ENCODE measurements at places on chromosomes 1 and 21.

- no peak for DNase-seq
These were observed 148.7 kb upstream of the SPAG17 start for GRCh38 chr1:118333601-118334210.

DNA sequence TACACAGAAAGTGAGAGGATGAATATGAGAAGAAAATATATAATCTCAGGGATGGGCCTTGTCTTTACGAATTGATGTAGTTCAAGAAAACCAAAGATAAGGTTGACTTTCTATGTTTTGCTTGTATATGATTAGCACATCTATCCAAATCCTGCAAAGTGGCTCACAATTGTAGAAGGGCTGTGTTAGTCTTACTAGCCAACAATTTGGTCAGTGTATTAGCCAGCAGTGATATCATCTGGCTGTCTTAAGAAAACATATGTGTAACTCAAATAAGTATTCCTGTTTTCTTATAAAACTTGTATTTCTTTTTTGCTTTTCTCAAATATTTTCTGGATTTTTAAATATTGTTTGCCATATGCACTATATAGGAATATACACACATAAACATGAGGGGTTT is 5.5 kb downstream of the SDCCAG8 start:
- DNase-seq, result no peak

GRCh38 chr1:151461694-151462093 is 2.4 kb upstream of the POGZ start:
- no peak for DNase-seq

DNA sequence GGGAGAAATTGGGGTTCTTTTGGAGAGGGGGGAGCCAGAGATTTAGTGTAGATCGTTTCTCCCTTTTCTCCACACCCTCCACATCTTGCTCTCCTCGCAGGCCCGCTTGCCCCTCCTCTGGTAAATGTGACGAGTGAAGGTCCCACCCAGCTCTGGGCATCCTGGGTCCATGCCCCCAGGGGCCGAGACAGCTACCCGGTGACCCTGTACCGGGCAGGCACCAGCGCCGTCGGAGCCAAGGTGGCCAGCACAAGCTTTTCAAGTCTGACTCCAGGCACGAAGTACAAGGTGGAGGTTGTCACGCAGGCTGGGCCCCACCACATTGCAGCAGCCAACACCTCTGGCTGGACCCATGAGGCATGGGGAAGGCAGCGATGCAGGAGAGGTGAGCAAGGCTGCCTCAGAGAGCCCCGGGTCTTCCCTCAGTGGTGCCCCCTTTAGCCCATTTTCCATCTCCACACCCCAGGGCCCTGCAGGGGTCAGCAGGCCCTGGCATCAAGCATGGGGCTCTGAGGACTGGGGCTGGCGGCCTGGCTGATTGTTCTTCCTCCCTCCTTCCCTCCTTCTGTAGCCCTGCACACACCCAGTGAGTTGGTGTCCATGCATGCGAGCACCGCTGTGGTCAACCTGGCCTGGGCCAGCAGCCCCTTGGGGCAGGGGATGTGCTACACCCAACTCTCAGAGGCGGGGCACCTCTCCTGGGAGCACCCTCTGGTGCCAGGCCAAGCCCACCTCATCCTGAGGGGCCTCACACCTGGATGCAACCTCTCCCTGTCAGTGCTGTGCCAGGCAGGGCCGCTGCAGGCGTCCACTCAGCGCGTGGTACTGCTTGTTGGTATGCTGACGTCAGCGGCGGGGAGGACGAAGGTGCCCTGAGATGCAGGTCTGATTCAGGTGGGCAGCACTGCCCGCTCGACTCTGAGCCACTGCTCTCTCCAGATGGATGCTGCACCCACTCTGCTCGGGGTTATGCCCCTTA is 16.4 kb upstream of the LGR6 start:
- DNase-seq, result no peak

DNA sequence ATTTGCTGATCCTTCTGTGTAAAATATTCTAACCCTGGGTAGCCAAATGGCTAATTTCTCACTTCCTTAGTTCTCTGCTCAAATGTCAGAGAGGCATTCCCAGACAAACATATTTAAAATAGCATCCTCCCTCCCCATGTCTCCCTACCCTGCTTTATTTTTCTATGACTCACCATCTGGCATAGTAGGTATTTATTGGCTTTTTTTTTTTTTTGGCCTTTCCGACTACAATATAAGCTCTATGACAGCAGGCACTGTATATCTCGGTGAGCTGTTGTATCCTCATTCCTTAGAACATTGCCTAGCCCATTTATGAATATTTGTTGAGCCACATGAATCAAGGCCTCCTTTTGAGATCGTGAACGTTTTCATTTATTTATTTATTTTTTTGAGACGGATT is 1.5 kb upstream of the NEK7 start:
- no peak for DNase-seq

GRCh38 chr21:15255261-15255660 is 190.5 kb upstream of the NRIP1 start:
- DNase-seq, result no peak

- DNase-seq, result no peak
These were observed 68.7 kb downstream of the KCNN3 start for GRCh38 chr1:154801234-154802011.

- DNase-seq, result no peak
These were observed 24.8 kb downstream of the RNF19B start for GRCh38 chr1:32939655-32940371.

DNA sequence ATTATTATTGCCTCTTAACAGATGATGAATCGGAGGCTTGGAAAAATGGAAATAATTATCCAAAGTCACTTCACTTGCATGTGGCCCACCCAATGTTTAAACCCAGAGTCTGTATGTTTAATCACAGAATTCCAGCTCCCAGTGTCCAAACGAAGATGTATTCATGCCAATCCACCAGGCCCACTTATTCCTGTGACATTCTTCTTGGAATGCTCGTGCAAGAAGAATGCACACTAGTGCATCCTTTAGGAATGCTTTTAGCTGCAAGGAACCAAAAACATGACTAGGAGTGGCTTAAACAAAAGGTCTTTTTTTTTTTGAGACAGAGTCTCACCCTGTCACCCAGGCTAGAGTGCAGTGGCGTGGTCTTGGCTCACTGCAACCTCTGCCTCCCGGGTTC is 8.9 kb upstream of the OPRD1 start:
- no peak for DNase-seq

GRCh38 chr1:197776351-197777105 is 1.2 kb upstream of the DENND1B start:
- peak; percentile 50 for DNase-seq

DNA sequence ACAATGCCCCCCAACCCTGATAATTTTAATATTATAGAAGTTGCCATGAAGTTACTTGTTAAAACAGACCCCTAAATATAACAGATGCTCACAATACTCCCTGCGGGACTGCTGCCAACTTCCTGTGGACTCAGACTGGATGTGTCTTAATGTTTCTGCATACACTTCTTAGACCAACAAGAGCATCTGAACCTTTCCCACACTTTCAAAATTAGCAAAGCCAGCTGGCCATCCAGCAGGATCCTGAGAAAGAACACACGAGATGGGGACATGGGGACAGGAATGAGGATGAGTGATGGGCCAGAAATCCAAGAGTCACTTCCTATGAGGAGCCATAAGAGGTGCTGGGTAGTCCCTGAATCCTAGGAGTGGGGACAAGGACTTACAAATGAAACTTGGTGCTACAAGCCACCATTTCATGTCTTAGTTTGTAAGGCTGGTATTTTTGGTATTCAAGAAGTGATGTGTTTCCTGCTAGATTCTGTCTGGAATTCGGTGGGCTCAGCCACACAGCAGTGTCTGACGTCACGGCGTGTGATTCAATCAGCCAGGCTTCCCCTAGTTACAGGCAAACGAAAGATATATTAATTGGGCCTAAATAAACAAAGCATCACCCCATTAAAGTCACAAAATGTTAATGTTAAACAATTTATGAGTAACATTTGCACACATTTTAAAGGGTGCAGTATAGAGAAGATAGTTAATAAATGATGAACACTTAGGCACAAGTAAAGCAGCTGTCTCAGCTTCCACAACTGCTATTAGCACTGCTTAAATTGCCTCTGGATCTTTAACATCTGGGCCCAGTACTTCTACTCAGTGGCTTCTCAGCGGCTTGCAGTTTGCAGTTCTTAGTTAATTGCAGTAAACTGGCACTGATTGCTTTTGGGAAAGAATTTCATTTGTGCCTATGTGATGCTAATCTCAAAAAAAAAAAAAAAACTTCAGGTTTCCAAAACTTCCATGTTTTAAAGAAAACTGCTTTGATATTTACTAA is 41.2 kb upstream of the RGS8 start:
- DNase-seq, result no peak

- no peak for DNase-seq
These were observed 3.0 kb downstream of the FMO1 start for GRCh38 chr1:171251042-171251951.

DNA sequence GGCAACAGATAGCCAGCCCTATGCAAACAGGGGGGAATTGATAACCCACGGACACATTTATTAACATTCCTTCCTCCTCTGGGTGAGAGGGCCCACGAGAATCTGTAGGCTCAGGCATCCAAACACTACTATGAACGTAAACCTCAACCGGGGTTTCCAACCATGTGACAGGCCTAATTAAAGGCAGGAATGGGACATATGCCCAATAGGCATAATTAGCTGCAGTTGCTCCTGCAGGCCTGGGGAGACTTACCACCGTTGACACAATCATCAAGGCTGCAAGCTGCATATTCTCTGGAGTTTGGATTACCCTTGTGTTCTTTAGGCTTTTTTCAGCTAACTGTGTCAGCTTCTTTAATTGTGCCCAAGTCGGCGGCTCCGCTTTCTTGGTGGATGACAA is 22.2 kb upstream of the GBP1 start:
- DNase-seq, result no peak

- no peak for DNase-seq
These were observed 194.0 kb downstream of the NRIP1 start for GRCh38 chr21:14870853-14871149.

DNA sequence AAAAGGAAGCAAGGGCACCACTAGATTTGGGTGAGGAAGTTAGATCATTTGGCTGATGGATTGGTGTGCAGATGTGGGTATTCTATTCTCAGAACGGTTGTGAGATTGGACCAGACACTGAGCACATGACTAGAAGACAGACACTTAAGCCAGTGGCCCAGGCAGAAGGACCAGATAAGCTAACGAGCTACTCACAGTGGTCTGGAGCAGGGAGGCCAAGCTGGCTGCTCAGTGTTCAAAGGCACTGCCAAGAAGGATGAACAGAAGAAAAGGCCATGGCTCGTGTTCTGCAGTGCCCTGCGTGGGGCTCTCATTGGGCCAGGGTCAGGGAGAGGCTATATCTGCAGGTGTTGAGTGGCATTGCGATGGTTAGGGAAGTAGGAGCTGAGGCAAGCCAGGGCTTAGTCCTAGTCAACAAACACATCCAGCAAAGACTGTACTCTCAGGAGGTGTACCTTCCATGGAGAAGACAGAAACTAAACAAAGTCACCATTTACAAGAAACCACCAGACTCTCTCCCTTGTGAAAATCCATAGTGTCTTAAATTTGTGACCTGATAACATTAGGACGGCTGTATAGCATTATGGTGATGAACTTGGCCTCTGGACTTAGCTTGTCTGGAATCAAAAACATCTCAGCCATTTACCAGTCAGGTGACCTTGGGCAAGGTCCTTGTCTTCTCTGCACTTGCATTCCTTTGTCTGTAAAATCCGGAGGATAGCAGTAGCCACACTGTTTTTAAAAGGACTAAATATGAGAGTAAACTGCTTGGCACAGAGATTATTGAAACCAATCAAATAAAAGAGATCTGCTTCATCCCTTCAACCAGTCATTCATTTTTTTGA is 274.5 kb downstream of the SIPA1L2 start:
- no peak for DNase-seq

DNA sequence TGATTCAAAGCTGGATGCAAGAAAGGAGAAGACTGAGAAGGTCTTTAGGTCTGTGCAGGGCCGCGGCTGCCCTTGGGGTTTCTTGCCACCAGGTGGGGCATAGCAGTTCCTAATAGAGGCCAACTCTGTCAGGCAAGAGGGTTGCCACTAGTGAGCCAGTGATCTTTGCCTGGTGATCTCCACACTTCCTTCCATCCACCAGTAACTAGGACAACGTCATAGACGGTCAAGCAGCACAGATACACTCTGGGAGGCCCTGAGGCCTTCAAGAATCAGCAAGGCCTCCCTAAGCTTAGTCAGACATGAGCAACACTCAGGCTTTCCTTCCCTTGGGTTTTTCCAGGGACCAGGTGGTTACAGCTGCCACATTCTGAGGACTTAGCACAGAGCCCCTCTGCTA is 32.9 kb upstream of the ATP2B4 start:
- peak; percentile 63 for DNase-seq

GRCh38 chr1:55346586-55346985 is 131.4 kb upstream of the USP24 start:
- DNase-seq, result no peak

GRCh38 chr21:27817902-27818623 is 851.2 kb upstream of the ADAMTS5 start:
- DNase-seq, result no peak

- DNase-seq, result no peak
These were observed 3.7 kb downstream of the FOXD3 start for GRCh38 chr1:63326106-63326472.

DNA sequence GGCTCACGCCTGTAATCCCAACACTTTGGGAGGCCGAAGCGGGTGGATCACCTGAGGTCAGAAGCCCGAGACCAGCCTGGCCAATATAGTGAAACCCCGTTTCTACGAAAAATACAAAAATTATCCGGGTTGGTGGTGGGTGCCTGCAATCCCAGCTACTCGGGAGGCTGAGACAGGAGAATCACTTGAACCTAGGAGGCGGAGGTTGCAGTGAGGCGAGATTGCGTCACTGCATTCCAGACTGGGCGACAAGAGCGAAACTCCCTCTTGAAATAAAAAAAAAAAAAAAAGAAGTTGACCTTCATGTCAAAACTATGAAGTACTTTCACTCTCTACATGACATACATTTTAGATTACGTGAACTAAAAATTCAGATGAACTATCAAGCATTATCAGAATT is 153.7 kb downstream of the COL11A1 start:
- DNase-seq, result no peak

DNA sequence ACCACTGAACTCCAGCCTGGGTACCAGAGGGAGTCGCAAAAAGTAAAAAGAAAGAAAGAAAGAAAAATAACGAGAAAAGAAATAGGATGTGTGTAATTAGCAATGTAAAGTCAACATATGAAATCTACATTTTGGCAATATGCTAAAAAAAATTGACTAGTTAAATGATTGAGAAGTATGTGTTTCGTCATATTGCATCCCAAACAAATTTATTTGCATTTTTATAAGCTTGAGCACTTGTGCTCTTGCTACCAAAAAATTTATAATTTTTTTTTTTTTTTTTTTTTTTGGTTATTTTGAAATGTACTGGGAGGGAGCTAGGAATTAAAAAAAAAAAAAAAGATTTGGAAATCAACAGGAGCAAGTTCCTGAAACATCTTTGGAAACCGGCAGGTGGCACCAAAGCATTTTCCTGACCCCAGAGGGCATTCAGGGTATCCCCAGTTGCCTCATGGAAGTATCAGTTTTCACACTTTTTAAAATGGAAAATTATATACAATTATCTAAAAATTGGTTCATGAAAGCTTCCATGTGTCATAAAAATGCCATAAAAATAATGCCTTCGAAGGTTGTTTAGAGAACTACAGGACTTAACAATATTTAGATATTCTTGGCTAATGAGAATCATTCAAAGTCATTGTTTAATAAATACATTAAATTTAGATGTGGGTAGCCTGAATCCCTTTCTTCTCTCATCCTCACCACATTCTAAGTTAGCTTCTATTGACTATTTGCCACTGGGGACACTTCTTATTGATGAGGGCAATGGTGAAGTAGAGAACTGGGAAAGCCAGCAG is 4.8 kb upstream of the HEATR1 start:
- peak; percentile 22 for DNase-seq

GRCh38 chr1:49293016-49293415 is 516.3 kb upstream of the BEND5 start:
- DNase-seq, result no peak

GRCh38 chr1:182752077-182752988 is 37.2 kb upstream of the NPL start:
- DNase-seq, result no peak

Measured in Jurkat, Clone E6-1 (cell line).